ENCODE measurements at places on chromosomes 5 and 9.
A peak's percentile ranks its signal among the peaks of the same experiment; 100 is the strongest.

DNA sequence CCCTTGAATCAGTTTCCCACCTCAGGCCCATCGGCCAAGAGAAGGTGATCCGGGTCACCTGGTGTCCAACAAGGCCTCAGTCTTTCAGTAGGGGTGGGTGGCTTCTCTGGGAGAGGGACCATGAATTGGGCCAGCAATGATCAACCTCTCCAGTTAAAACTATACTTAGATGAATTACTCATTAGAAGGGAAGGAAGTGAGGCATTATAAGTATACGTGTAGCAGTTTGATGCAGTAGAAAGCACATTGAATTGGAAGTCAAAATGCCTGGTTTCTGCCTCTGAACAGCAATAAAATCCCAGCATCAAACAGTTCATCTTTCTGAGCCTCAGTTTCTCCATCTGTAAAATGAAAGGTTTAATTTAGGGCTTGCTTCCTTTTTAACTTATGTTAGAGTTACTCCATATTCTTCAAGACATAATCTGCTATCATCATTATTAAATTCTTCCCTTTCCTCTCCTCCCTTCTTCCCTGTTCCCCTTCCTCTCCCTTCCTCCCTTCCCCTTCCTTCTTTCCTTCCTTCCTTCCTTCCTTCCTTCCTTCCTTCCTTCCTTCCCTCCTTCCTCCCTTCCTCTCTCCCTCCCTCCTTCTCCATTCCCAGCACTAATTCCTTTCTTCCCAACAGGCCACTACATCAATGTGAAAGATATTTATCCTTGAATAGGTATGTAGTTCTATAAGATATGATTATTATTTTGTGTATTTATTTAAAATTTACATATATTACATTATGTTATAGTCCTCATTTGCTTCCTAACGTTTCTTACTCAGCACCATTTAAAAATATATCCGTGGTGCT is 18.6 kb upstream of the TMEM174 start:
- DNase-seq = no peak

DNA sequence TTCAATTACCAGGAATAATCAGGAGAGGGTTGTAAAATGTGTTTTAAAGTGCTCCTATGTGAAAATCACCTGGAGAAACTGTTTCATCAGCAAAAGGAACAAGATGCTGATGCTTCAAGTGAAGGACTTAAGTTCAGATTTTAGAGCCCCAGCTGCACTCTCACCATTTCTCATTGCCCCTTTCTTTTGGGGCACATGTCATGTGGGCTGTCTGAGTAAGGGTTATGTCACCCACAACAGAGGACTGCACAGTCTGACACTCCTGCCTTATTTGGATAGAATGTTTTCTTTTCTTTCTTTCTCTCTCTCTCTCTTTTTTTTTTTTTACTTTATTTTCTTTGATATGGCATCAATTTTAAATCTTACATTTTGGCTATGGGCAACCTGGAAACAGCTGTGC is 204.1 kb upstream of the EFNA5 start:
- DNase-seq = no peak

GRCh38 chr9:109907400-109907799 is 127.4 kb downstream of the PALM2AKAP2 start:
- no peak for DNase-seq

- no peak for DNase-seq
Measured at GRCh38 chr5:116881921-116882531, 307.4 kb upstream of the SEMA6A start.

DNA sequence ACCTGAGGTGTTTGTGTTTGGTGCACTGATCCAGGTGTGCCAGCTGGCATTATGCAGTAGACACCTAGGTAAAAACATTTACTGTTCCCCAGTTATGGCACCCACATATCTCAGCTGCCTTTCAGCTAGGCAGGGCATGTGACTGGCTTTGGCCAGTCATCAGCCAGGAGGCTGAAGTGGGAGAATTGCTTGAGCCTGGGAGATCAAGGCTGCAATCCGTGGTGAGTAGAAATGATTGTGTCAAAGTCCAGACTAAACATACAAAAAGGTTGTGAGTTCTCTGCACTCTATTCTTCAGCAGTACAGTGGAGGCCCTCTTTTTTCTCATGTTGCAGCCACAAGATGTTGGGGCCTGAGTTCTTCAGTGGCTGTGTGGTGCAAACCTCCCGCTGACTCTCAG is 3.2 kb upstream of the FBLL1 start:
- no peak for DNase-seq

GRCh38 chr5:81146031-81146430 is 87.1 kb upstream of the CKMT2 start:
- DNase-seq = peak; percentile 58

- no peak for DNase-seq
Measured at GRCh38 chr5:100584889-100585288, 49.7 kb downstream of the FAM174A start.

GRCh38 chr9:76687861-76688391 is 76.3 kb upstream of the PCA3 start:
- DNase-seq = no peak

DNA sequence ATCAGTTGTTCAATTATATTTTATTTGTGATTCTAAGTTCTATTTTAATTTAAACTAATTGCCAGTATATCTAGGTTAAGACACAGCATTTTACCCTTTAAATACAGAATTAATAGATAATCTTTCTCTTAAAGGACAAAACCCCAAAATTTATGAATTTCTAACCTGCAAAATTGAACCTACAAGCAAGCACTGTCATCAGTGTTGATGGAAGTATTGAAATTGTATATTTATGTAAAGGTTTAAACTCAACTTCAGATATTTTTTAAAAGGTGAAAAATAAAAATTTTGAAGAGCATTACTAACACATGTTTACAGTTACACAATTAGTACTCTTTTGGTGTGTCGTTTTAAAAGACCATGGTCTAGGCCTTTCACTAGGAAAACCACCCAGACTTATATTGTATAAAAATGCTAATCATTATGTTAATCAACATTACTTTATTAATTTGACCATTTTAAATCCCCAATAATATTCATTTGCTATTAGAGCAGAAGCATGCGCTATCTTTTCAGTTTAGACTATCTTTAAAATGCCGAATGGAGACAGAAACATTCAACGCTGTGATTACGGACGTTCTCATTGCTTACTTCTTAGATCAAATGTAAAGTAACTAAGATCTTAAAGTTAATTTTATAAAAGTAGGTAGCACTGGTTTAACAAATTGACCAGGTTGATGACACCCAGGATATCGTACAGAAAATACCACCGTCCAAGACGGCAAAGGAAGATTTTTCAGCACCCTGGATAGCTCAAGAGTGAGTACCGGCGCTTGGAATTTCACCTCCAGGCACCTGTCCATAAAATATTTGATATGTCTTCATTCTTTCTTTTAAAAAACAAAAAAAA is 3.2 kb downstream of the OTP start:
- DNase-seq = no peak

DNA sequence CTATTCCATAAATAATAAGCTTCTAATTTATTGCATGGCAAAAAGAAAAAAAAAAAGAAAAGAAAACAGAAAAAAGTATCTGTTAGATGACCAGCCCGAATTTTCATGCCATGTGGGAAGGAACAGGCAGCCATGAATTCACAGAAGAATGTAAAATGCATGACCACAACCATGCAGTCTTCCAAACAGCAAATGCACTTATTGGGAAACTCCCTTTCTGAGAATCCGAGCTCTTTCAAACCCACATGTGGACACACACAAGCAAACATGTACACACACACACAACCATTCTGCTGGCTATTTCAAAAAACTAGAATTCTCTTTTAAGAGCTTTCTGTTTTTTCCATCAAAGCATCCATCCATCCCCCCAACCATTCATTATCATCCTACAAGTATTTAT is 236.1 kb downstream of the DNAH5 start:
- DNase-seq = no peak

DNA sequence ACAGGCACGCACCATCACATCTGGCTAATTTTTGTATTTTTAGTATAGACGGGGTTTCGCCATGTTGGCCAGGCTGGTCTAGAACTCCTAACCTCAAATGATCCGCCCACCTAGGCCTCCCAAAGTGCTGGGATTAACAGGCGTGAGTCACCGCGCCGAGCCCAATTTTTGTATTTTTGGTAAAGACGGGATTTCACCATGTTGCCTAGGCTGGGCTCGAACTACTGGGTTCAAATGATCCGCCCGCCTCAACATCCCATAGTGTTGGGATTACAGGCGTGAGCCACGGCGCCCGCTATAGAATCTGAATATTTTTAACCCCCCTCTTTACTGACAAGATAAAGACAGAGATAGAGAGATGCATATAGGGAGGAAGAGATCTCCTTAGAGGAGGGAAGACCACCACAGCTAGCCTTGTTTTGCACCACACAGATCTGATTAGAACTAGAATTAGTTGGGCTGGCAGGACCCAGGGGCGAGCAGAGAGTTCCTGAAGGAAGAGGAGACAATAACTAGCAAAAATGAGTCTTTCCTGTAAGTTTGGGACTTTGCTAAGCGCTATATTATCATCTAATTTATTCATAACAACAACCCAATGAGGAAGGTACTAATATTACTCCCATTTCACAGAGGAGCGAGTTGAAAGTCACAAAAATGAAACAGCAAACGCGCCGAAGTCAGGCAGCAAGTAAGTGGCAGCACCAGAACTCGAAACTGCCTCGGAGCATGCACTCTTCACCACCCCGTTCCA is 1.5 kb upstream of the ANKHD1 start:
- no peak for DNase-seq

- no peak for DNase-seq
Measured at GRCh38 chr5:122507581-122507980, 195.5 kb downstream of the SNCAIP start.

DNA sequence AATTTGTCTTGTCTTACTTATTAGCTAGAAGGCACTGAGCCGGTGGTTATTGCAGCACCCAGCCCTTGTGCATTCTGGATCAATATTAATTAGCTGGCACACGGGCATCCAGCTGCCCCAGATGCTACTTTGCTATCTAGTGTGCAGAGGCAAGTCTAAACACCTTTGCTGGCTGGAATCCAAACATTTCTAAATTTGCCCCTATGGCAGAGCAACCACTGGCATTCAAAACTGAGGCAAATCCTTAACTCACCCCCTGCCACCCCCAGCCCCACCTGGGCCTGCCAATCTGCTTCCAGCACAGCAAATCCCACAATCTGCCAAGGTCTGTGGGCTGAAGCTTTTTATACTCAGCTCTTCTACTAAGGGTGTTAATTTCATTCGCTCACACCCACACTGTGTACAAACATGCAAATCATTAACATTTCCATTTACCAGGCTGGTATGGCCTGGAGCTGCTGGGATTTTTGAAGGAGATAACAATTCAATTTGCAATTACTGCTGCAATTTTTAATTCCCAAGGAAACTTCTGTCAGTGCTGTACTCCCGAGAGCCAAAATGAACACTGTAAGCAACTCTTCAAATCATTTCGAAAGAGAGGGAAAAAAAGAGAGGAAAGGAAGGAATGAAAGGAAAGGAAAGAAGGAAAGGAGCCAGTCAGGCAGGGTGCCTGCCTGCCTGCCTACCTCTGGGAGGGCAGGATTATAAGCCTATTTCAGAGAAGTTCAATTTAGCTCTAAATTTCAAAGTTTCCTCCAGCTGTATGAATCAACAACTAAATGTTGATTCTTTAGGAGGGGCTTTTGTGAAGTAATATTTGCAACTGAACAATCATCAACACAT is 35.5 kb downstream of the RAPGEF1 start:
- no peak for DNase-seq

DNA sequence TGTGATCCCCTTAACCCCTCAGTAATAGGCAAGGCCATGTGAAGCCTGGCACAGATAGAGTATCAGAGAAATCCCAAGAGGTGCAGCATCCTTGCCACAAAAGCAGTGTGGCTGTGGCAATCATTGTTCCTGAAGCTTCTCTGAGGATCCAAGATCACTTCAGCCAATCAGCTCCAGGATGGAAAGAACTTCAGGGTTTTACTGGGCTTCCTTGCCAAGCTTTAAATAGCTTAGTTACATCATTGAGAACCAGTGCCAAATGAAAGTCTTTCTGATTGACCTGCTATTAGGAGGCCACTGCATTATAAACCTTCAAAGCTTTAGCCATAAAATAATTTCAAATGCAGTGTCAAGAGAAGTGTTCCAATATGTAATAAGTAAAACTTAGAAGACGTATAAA is 430.6 kb downstream of the PIK3R1 start:
- no peak for DNase-seq

DNA sequence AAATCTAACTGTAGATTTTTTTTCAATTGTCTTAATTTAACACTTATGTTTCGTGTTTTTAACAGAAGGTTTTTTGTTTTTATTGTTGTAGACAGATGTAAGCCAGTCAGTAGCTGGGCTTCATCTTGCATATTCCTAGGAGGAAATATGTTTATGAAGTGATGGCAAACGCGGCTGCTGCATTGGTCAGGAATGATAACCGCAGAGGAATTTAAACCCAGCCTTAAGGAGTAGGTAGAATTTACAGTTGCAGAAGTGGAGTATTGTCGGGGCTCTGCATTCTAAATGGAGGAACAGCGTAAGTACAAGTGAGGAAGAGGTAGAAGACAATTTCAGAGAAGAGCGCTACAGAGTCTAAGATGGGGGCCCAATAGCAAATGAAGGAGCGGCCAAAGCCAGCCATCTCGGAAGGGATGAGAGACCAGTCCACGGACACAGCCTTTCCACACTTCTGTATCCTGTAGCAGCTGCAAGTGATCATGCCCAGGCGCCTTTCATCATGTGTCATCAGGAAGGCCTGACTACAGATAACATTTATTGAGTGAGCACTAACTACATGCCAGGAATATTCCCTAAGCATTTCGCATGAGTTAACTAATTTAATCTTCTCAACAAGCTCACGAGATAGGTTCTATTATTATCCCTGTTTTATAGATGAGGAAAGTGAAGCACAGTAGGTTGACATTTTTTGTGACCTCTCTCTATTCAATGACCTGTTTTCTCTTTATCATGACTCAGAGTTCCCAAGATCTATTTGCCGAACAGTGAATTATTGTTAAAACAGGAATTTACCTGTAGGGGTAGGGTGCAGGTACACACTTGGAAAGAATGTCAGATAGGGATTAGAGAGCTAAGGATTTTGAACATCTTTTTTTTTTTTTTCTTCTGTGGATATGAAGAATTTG is 38.1 kb downstream of the CMYA5 start:
- DNase-seq = no peak

Data from NCI-H1436 treated with DMSO at 0.1 percent for 48 hours (cell line).